ENCODE measurements at places on chromosomes 7 and 10.
A peak's percentile ranks its signal among the peaks of the same experiment; 100 is the strongest.

GRCh38 chr7:101669307-101669706, 40.2 kb upstream of the MYL10 start:
- DNase-seq = no peak
- H3K4me3 ChIP-seq = no peak overlapping the region
- H3K36me3 ChIP-seq = no peaks in the 10 kb centered on the region
- H3K27ac ChIP-seq = no peak overlapping the region

DNA sequence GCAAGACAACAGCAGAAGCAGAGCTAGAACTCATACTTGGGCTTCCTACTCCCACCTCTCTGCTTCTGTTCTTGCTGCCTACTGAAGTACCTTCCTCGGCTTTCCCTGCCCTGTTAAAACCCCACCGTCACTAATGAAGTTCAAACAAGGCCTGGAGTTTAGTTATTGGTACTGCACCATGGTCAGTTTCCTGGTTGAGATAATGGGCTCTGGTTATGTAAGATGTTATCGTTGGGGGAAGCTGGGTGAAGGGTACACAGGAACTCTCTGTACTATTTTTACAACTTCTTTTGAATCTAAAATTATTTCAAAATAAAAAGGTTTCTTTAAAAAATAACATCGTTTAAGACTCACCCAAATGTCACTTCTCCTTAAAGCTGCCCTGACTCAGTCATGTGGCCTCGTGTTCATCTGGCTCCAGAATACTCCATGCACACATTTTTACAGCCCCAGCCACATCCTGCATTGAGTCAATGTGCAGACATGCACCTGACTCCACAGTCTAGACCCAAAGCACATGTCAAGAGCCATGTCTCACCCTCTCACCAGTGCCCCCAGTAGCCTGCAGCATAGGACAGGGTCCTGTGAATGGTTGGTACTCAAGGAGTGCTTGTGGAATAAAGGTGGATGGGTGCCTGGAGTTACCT, 36.9 kb upstream of the AQP1 start:
- H3K36me3 ChIP-seq = peaks cover 29% of the 10 kb centered on the region
- DNase-seq = no peak

DNA sequence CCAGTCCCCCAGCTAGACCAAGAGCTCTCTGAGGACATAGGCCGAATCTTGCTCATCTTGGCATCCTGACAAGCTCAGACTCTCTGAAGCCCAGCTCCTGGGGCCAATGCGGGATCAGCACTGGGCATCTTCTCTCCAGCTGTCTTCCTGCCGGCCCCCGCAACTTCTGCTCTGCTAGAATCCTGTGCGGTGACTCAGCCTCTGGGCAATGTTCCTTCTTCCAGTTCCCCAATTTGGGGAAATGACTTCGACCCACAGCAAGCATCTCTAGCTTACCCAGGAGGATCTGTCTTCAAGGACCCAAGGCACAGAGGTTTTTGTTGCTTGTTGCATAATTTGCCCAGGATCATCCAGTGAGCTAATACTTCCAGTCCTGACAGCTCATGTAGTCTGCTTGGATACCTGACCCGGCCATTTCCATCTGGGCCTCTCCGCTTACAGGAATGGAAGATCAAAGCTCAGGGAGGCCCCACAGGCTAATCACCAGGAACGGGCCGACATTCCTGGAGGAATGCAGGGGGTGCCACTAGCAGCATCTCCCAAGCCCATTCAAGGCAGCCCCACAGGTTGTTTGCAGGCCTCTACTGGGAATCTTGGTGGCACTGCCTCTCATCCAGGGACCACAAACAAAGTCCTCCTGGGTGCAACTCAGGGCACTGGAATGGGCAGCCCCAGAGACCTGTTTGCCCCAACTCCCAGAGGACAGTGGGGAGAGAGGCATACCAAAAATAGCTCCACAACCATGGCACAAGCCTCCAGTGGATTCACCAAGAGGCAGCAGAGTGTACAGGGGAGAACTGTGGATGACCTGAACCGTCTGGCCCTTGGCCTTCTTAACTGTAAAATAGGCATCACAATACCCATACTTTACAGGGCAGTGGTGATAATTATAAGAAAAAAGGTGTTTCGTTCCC, 151.9 kb downstream of the NEURL1 start:
- no peak overlapping the region for H3K4me3 ChIP-seq
- H3K27ac ChIP-seq = no peak overlapping the region
- H3K36me3 ChIP-seq = peaks cover 9% of the 10 kb centered on the region
- peaks cover 43% of the 10 kb centered on the region for H3K4me1 ChIP-seq
- peak; percentile 75 for DNase-seq
- no peaks in the 10 kb centered on the region for H3K27me3 ChIP-seq

- H3K4me3 ChIP-seq = no peak overlapping the region
- peaks cover 22% of the 10 kb centered on the region for H3K36me3 ChIP-seq
- no peaks in the 10 kb centered on the region for H3K27me3 ChIP-seq
- H3K4me1 ChIP-seq = peaks cover 6% of the 10 kb centered on the region
Measured at GRCh38 chr7:55517191-55517633, 55.1 kb downstream of the VOPP1 start.

DNA sequence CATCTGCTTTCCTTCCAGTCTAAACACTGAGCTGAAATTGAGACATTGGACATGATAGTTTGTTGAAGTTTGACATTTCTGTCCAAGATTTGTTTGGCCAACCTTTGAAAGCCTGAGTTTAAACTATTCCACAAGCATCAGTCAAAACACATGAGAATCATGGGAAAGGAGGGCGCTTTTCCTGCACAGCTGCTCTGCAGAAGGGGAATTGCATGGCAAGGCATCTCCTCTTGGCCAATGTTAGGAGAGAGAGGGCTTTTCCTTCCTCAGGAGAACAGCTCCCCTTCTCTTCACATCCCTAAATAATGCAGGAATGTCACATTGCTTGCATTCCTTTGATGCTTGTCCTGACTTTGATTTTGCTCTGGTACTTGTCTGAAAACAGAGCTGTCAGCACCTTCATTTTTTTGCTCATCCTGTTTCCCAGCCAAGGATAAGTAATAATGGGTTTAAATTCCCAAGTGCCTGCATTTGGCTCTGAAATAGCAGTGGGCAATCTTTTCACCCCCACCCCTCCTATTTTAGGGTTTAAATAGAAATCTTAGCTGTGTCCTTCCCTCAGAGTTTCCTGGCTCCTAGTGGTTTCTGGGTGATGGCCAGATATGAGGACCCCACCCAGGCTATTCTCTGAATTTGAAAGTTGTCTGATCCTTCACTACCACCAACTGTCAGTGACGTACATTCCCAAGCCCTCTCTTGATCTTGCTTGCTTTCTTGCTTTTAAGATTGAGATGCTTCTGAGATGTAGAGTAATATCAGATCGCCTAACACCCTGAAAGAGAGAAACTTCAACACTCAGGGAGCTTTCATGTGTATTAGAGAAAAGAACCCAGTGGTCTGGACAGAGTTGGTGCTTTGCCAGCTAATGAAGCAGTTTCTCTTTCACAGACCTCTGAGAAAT, 75.2 kb upstream of the NPVF start:
- H3K36me3 ChIP-seq = no peaks in the 10 kb centered on the region
- H3K27ac ChIP-seq = no peak overlapping the region
- peaks cover 7% of the 10 kb centered on the region for H3K4me1 ChIP-seq
- no peak overlapping the region for H3K4me3 ChIP-seq
- no peaks in the 10 kb centered on the region for H3K27me3 ChIP-seq

DNA sequence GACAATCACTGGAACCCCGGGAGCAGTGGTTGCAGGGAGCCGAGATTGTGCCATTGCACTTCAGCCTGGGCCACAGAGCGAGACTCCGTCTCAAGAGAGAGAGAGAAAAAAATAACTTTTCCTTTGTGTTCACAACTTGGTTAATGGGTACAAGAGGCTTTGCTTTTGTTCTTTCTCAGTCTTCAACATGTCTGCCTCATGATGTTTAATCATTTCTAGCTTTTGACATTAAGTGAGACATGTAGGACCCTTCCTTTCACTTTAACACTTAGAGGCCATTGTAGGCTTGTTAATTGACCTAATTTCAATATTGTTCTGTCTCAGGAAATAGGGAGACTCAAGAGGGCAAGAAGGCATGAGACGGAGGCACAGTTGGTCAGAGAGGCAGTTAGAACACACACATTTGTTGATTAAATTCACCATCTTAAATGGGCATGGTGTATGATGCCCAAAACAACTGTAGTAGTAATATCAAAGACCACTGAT, 9.3 kb upstream of the CRCP start:
- H3K27me3 ChIP-seq = no peaks in the 10 kb centered on the region
- H3K36me3 ChIP-seq = no peaks in the 10 kb centered on the region
- no peak overlapping the region for H3K4me3 ChIP-seq
- DNase-seq = no peak

DNA sequence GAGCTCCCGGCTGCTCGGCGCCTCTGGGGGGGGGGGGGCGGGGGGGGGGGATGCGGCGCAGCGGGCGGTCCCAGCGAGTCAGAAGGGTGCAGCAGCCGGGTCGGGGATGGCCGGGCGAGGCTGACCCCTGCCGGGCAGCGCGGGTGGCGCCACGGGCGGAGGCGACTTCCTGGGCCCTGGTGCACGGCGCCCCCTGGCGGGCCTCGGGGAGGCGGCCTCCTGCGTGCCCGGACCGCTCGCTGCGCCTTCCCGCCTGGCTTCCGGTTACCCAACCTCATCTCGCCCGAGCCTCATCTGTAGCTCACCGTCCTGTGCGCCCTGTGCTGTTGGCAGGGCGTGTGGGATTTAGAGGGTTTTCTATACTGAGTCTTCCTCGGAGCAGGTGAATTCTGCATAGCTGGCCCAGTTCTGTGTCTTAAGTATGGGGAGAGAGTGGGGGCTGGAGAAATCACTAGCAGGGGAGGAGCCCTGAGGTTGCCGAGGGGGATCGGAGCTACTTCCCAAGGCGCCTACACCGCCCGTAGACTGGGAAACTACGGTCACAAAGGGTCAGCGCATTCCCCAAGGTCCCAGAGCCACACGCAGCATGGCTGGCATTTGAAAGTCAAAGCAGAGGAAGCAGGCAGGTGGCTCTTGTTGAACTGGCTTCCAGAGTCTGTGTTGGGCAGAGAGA, 28.3 kb upstream of the WDFY4 start:
- no peaks in the 10 kb centered on the region for H3K27me3 ChIP-seq
- no peak overlapping the region for H3K27ac ChIP-seq
- no peaks in the 10 kb centered on the region for H3K36me3 ChIP-seq
- H3K4me3 ChIP-seq = peak overlapping the region; percentile 54
- peaks cover 8% of the 10 kb centered on the region for H3K4me1 ChIP-seq

DNA sequence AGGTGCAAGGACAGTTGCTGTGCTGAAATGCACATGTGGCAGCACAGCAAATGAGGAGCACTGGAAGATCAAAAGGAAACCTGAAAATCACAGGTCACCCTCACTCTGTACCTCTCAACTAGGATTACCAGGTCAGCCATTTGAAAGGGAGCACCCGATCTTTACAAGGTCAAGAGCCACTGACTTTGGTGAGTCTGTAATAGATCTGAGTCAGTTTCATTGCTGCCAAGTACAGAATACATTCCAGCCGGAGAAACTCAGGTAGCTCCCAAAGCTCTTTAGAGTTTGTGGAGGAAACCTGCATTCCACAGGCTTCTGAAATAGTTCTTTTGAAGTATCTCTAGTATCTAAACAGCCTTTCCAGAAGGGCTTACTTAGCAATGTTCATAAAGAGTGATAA, 217.5 kb downstream of the SNX13 start:
- H3K27me3 ChIP-seq = no peaks in the 10 kb centered on the region
- H3K36me3 ChIP-seq = no peaks in the 10 kb centered on the region
- H3K27ac ChIP-seq = no peak overlapping the region
- DNase-seq = no peak
- H3K4me1 ChIP-seq = no peaks in the 10 kb centered on the region
- H3K4me3 ChIP-seq = no peak overlapping the region

DNA sequence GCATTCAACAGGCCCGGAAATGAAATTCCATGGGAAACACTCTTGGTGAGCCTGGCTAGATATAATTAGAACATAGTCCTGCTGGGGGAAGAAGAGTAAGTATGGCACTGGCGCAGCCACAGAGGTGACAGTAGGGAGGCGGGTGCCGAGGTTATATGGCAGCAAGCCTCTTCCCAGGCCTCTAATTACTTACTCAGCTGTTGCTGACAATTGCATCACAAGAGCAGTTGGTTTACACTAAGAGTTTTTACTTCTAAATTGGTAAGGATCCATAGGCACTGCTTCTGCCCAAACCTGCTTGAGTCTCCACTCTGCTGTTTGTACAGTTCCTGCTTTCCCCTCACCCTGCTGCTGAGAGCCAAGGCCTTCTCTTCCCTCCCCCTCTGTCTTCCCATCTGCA, 93.3 kb upstream of the DUSP5 start:
- H3K4me1 ChIP-seq = no peaks in the 10 kb centered on the region
- no peak overlapping the region for H3K4me3 ChIP-seq
- H3K36me3 ChIP-seq = no peaks in the 10 kb centered on the region
- no peak overlapping the region for H3K27ac ChIP-seq
- no peak for DNase-seq
- H3K27me3 ChIP-seq = no peaks in the 10 kb centered on the region

DNA sequence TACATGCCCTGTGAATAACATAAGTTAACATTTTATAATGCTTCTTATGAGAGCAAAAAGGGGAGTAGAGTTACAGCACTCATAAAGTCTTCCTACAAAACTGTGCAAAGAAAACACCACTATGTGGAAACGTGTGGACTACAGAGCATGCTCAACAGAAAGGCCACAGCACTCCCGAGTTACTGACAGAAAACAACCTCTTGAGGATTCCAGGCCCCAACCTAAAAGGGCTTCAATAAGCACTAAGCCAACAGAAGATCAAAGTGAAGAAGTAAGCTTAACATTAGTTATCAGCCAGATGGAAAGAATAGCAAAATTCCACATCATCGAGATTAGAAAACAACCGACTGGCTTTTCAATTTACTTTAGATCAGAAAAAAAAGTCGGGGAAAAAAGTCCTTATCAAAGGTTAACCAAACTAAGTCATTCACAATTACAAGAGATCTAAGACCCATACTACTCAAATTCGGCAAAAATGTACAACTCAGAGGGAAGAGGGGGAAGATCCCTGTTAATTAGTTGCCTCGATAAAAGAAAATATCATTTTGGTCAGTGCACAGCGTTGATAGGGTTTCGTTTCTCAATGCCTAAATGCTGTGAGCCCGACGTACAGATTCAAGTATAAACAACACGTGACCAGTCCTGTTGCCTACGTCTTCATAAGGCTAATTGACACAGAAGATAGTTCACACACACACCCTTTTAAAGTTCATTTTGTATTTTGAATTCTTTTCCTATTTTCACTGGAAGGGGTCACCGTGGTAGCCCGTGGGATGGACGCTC, 1.4 kb downstream of the KBTBD2 start:
- no peak for DNase-seq
- H3K4me3 ChIP-seq = peak overlapping the region; percentile 72
- H3K36me3 ChIP-seq = no peaks in the 10 kb centered on the region
- no peaks in the 10 kb centered on the region for H3K27me3 ChIP-seq
